ENCODE measurements at places on chromosomes 4 and X.

GRCh38 chr4:42618023-42618422 is 38.9 kb downstream of the ATP8A1 start:
- DNase-seq = no peak

- no peak for DNase-seq
These were observed 167.2 kb upstream of the SLIT2 start for GRCh38 chr4:20084488-20084887.

GRCh38 chr4:181957088-181957487 is 286.1 kb upstream of the TENM3 start:
- no peak for DNase-seq

DNA sequence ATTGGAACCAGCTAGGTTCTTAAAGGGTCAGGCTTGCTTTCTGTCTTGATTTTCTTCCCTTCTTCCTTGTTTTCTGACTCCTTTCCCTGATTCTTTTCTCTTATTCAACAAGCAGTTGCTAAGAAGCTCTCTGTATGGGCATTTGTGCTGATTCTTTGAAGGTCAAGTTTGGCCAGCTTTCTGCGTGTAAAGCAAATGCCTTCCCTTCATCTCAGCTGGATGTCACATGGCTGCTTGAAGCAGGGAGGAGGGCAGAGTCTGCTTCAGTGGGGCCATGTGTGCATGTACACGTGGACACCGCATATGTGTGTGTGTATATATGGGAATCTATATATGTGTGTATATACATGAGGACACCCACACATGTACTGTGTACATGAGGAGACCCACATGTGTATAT is 139.9 kb upstream of the ATP6AP2 start:
- no peak for DNase-seq

- no peak for DNase-seq
These were observed 54.6 kb downstream of the DDX3X start for GRCh38 chrX:41388543-41388942.

GRCh38 chr4:7691982-7692381 is 247.7 kb downstream of the AFAP1 start:
- no peak for DNase-seq

Measured in CD4-positive, alpha-beta T cell treated with Interferon gamma for 1 hour (primary cell).